ENCODE measurements at places on chromosomes 7 and 10.

- no peak for DNase-seq
These were observed 1246.6 kb upstream of the LRRN3 start for GRCh38 chr7:109844362-109844761.

- DNase-seq, result no peak
These were observed 105.0 kb downstream of the ZNF248 start for GRCh38 chr10:37752334-37752875.

- no peak for DNase-seq
These were observed 228.7 kb upstream of the KLF6 start for GRCh38 chr10:4013651-4014121.

DNA sequence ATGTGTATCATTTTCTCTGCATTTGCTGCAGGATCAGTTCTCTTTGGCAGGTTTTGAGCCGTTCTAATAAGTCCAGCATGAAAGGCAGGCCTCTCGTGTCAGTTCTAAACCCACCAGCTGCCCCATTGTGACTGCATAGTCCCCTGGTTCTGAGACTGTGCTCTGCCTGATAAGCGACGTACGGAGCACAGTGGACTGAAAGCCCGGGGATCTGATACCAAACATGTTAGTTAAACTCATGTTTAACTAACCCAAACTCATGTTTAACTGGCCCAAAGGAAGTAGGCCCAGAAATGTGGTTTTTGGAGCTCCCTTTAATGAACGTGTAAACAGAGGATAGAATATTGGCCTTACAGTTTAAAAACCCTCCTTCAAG lies 98.0 kb upstream of the PDCD4 start:
- DNase-seq, result no peak

DNA sequence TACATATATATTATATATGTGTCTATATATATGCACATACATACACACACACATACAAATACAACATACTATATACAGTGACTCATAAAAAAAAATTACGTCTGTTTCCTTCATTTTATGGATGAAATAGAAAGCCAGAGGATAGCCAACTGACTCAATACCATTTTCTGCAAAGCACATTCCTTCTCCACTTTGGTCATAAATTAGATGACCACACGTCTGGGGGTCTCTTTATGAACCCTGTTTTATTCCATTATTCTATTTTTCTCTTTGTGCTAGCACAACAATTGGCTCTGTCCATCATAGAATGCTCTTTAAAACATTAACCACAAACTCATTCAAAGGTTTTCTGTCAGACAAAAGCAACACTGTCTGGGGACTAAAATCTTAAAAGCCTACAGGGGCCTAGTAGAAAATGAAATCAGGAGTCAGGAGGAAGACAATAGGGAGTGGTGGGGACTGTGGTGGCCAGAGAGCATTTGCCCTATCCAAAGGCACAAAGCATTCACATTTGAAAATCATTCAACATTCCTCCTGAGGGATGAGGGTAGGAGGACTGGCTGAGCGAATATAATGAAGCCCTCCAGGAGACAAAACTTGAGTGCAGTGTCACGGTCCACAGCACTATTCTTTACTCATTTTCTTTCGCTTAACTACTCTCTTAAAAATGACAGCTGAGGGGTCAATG lies 4.3 kb downstream of the CUBN start:
- DNase-seq, result no peak

- DNase-seq, result no peak
These were observed 204.9 kb upstream of the ZMIZ1 start for GRCh38 chr10:78863906-78864239.

DNA sequence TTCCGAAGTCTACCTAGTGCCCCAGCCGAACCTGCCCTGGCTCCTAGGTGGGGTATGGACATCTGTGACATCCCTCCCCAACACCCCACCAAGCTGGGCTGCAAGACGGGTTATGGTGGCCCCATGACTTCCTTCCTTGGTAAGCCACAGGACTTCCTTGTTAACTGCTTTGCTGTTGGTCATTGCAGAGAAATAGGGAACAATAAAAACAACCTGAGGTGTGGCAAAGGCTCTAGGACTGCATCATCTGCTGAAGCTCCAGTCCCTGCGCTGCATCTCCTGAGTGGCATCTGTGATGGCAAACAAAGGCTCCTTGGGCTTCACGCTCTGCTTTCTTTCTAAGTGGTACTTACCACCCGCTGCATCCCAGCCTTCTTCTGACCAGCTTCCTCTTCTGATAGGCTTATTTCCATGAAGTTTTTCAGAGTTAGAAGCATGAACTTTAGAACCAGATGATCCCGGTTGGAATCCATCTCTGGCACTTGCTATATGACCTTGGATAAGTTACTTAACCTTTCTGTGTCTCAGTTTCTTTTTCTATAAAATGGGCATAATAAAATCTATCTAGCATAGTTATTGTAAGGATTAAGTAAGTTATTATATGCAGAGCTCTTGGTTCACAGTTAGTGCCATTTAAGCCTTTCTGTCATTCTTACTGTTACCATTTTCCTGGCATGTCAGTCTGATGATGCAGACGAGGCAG lies 216.8 kb downstream of the RPS24 start:
- DNase-seq, result no peak

DNA sequence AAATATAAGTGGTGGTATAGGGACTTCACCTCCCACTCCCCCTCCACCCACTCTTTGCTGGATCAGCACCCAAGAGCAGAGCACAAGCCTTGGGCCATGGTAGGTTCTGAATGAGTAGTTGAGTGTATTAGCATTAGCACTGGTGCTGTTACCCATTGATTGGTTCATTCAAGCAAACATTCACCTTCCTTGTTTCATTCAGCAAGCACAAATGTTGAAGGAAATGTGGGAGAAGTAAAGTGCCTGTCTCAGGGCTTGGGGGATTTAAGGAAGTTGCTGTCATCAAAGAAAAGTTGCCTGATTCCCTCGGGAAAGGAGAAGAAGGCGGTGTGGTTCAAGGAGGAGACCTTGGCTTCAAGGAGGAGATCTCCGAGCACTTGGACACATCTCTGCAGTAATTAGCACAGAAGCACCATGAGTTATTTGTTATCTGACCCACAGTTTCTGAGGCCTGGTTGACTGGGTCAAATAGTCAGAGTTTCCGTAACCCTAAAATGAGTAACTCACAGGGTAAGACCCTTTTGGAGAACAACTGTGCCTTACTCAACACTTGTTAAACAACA lies 17.3 kb downstream of the IL2RA start:
- no peak for DNase-seq

DNA sequence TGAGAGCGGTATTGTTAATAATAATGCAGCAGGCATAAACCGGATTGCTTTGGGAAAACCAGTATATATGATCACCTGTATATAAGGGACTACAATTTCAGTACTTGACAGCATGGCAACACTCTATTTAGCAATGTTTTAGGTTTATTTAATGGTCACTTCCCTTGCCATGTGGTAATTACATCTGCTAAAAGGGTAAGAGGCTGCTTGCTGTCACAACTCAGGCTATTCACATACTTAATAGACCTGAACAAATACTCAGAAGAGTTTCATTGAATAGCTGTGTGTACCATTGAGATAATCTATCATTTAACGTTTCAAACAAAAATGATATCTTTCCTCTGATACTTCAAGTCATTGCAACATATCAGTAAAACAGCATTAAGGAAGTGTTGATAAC lies 90.1 kb downstream of the PCDH15 start:
- DNase-seq, result no peak

- DNase-seq, result no peak
These were observed 512.6 kb downstream of the PHTF2 start for GRCh38 chr7:78311181-78311580.

- DNase-seq, result no peak
These were observed 31.6 kb downstream of the ST7 start for GRCh38 chr7:116984917-116985316.

DNA sequence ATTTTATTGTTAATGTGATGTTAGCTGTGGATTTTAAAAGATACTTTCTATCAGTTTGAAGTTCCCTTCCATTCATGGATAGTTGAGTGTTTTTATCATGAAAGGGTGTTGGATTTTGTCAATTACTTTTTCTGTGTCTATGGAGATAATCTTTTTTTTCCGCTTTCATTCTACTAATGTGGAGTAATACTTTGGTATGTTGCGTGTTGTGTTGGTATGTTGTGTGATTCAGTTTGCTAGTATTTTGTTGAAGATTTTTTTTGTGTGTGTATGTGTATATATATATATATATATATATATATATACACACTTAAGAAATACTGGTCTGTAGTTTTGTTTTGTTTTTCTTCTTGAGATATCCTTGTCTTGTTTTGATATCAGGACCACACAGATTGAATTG lies 100.3 kb downstream of the CCSER2 start:
- DNase-seq, result no peak

GRCh38 chr7:45881759-45882464 lies 6.4 kb upstream of the IGFBP1 start:
- DNase-seq, result no peak

DNA sequence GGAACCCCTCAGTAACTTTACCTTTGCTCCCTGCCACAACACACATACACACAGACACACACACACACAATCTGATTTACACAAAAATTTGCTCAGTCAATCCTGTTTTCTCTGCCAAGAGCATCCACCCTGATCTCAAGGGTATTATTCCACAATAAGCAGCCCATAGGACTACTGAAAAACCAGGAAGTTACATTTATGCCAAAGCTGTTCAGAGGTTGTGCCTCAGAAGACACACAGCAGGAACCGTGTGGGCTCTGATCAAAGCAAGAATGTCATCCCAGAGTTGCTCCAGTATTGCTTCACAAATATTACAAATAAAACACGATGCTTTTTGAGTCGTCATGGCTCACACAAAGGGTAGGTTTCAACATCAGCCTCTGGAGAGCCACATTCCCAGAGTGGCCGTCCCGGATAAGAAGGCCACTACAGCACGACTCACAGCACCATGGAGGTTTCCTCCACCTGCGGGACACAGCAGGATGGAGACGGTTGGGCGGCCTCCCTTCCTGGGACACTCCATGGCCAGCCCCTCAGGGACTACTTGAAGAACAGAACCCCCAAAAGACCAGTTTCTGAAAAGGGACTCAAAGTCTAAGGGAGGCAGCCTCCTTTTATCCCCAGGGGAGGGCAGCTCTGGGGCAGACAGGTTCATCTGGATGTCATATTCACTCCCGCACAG lies 1.6 kb downstream of the AIFM2 start:
- DNase-seq, result no peak

- peak; percentile 95 for DNase-seq
These were observed 83.4 kb downstream of the PRKAG2 start for GRCh38 chr7:151793531-151793951.

- no peak for DNase-seq
These were observed 39.0 kb downstream of the MAD1L1 start for GRCh38 chr7:2193575-2194305.

DNA sequence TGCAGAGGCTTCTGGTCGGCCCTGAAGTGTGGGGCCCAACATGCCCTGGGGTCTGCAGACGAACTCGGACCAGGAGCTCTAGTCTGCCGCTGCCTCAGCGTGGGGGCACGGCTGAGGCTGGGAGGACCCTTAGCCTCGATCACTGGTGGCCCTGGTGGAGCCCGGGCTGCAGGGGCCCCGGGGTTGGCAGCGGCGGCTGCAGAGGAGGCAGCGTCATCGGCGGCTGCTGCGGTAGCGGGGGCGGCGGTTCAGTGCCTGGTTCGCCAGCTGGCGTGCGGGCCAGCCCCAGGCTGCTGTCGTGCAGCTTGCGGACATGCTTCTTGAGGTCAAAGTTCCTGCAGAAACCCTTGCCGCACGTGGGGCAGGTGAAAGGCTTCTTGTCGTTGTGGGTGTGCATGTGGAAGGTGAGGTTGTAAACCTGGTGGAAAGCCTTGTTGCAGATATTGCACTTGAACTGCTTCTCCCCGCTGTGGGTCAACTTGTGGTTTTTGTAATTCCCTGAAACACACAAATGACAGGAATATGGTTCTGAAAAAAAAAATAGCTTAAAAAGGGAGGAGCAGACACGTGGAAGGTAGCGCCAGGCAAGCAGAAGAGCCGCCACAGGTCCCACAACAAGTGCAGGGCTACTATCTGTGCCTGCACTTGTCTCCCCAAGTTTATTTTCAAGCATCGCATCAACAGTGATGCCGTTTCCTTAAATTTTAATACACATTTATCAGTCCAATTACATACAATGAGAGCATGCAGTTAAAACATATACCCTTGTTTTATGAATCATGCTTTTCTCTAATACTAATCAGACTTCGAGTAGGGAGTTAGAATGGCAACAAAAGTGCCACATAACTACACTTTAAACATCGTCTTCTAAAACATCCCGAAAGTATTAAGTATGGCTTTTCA lies 2.4 kb downstream of the FEZF1 start:
- no peak for DNase-seq

- no peak for DNase-seq
These were observed 15.5 kb upstream of the VOPP1 start for GRCh38 chr7:55587687-55588378.

DNA sequence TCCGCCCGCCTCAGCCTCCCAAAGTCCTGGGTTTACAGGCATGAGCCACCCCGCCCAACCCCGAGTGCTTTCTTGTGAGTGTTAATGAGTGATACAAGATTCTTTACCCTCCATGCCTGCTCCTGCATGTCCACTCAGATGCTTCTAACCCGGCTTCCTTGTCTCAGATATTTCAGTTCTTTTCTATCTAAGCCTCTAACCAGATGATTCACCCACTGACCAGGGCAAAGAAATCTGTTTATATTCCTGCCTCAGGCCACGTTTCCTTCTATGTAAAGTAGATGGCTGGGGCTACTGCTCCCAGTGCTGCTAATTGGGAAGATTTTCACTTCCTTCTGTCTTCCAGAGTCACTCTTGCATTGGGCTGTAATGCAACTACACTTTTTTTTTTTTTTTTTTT lies 395.1 kb upstream of the ANKRD30A start:
- no peak for DNase-seq

GRCh38 chr10:118764195-118764594 lies 9.4 kb upstream of the CACUL1 start:
- DNase-seq, result no peak

GRCh38 chr10:45308707-45309106 lies 6.7 kb downstream of the OR13A1 start:
- no peak for DNase-seq

GRCh38 chr7:103240806-103241205 lies 56.4 kb upstream of the PMPCB start:
- DNase-seq, result no peak

DNA sequence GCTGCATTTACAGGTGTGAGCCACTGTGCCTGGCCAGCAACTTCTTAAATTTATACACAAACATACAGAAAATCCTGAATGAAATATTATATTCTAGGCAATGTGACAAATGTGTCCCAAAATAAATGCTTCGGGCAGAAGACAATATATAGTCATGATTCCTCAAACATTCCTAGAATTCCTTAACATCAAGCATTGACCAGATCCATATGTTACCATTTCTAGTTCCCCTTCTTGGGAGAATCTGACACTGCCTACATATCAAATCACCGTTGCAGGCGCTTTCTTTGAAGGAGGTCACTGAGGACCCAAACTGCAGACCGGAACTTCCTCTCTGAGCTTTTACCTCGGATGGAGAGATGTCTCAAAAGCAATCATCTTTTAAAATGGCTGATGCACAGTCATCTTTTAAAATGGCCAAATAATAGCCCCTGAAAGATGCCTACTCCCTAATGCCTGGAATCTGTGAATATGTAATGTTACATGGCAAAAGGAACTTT lies 323.5 kb downstream of the PHF14 start:
- no peak for DNase-seq

Data from right lobe of liver (tissue), 6 donors.